ENCODE measurements at places on chromosomes 16 and 17.

- DNase-seq = no peak
Observed at GRCh38 chr16:66485376-66485775, 58.3 kb downstream of the BEAN1 start.

- peak; percentile 47 for DNase-seq
Observed at GRCh38 chr17:51079049-51079448, 41.6 kb downstream of the SPAG9 start.

DNA sequence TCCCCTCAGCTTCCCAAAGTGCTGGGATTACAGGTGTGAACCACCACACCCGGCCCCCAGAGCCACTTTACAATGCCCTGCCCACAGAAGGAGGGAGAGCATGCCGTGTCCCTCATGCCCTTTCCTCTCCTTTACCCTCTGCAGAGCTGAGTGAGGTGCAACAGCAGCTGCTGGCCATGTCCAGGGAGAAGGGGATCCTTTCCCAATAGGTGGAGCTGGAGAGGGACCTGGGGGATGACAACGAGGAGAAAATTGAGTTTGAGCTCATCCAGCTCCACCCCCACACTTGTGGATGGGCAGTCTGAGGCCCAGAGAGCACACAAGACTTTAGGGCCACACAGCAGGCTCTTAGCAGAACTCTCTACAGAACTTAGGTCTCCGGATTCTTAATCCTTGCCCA is 7.9 kb upstream of the GSDMA start:
- no peak for DNase-seq

DNA sequence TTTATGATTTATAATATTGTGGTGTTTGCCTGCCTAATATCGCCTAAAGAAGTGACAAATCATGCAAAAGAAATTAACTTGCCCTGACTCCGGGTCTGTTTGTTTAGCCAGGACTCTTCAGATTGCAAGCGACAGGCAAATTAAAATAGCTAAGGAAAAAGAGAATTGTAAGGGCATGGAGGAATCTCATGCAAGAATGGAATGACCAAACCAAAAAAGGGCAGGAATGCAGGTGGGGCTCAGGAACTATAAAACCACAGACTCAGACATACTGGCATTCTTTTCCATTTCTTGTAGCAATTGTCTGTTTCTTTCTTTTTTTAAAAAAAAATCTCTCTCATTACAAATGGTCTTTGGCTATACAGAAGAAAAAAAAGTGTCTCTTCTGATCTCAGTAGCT is 188.1 kb upstream of the XYLT1 start:
- peak; percentile 44 for DNase-seq

- DNase-seq = peak; percentile 96
Observed at GRCh38 chr17:693791-694638, 20.6 kb downstream of the VPS53 start.

DNA sequence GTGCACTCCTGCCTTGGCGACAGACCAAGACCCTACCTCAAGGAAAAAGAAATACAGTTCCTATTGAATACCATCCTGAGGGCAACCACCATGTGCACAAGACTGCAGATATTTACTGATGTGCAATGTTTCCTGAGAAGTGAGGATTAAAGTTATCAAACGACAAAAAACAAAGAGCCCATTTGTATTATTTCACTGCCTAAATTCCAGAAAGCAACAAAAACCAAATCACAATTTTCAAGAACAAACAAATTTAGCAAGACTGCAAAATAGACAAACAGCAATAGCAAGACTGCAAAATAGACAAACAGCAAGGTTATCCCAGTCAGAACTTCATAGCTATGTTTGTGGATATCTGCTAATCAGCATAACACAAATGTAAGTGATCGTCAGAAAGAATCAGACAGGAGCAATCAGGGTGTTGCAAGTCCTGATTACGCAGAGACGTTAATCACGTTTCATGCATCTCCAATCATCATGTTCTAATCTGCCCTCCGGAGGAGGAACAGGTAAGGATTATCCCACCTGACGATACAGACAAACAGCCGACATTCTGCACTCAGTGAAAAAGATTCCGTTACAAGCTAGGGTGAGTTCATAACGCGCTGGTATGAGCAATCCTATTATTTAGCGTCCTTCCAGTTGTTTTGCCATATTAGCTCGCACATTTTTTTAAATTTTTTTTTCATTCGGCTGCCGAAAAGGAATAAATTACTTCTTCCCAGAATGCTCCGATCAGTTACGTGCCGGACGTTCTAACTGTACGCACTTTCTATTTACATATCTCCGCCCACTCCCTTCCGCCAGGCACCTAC is 2.9 kb downstream of the TMEM107 start:
- DNase-seq = peak; percentile 99

DNA sequence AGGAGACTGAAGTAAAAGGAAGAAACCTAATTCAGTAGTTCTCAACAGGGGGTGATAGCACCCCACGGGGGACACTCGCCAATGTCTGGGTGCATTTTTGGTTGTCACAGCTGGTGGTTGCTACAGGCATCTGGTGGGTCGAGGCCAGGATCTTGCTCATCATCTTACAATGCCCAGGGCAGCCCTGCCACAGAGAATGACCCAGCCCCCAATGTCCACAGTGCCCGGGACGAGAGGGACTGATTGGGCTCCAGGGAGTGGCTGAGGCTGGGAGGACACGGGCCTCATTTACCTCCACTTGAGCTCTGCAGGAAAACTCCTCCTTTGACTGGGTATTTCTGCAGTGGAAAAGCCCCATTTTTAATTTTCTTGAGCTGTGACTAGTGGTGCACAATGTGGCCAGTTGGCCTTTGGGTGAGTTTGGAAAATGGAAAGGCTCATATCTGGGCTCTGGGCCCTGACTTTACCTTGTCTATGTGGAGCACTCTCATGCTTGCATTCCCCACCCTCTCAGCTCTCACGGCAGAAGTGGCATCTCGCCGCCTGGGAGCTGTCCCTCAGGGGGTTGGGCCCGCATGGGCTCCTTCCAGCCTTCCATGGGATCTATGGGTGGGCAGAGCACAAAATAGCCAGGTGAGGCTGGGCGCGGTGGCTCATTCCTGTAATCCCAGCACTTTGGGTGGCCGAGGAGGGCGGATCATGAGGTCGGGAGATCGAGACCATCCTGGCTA is 37.7 kb upstream of the IRF8 start:
- DNase-seq = no peak

- DNase-seq = no peak
Observed at GRCh38 chr17:19470530-19471261, 59.7 kb downstream of the RNF112 start.

- no peak for DNase-seq
Observed at GRCh38 chr16:16923479-16923878, 544.5 kb downstream of the NPIPA7 start.

All from fibroblast of skin of scalp (primary cell).